Right ventricle myocardium inferior (tissue), 1 donor: ENCODE measurements at places on chromosomes 4 and X.

- no peak for DNase-seq
Observed at GRCh38 chrX:42946544-42947194, 168.7 kb upstream of the PPP1R2C start.

DNA sequence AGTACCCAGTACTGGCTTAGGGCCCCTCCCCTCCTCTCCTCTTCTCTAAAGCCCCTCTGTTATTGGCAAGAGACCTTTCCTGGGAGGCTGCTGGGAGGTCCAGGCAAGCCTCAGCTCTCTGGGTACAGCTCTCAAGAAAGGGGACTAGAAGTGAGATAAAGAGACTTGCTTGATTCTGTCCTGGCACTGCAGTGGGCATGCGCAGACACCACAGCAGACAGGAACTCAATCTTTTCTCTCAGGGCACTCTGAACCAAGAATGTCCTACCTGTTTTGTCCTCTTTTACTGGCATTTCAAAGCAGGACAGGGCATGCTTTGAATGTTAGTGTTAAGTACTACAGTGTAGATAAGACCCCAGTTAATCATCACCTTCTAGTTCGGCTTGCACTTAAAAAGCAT, 74.9 kb downstream of the NYX start:
- DNase-seq: no peak

- no peak for DNase-seq
Observed at GRCh38 chrX:107050195-107050709, 50.2 kb upstream of the MORC4 start.

GRCh38 chrX:153948847-153949805, 4.7 kb upstream of the RENBP start:
- no peak for DNase-seq

- no peak for DNase-seq
Observed at GRCh38 chr4:183812567-183812966, 92.5 kb upstream of the STOX2 start.

- DNase-seq: no peak
Observed at GRCh38 chr4:183405303-183405702, 39.1 kb upstream of the CDKN2AIP start.

- no peak for DNase-seq
Observed at GRCh38 chrX:79371101-79371500, 4.0 kb upstream of the ITM2A start.

- DNase-seq: no peak
Observed at GRCh38 chr4:127604949-127605709, 27.6 kb upstream of the INTU start.

GRCh38 chr4:81876106-81876505, 404.4 kb upstream of the RASGEF1B start:
- no peak for DNase-seq
